Muscle of leg (tissue), 16 donors: ENCODE measurements at places on chromosomes 2 and 18. TPM values are rescaled to one million over a fixed set of nuclear protein-coding genes. Genes with fewer than 3 reads are reported as not detected.

DNA sequence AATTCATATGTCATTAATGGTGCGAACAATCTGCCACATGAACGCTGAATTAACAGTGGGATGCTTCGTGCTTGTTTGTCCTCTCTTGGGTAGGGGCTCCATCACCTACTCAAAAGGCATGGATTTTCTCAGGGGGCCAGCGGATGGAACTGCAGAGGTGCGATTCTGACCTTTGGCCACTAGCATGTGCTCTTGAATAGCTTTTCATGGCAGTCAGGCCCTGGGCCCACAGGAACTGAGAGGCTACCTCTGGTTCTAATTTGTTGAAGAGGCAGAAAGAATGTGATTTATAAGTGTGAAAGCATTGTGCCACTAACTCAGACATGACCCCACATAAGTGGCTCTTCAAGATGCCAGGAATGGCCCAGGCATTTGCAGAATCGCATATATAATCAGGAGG is 283.2 kb downstream of the INSIG2 start:
- DNase-seq: peak; percentile 56

- no peak for DNase-seq
Observed at GRCh38 chr18:46559946-46560670, 96.9 kb downstream of the LOXHD1 start.

- DNase-seq: no peak
Observed at GRCh38 chr18:6363216-6363615, 51.5 kb downstream of the L3MBTL4 start.

DNA sequence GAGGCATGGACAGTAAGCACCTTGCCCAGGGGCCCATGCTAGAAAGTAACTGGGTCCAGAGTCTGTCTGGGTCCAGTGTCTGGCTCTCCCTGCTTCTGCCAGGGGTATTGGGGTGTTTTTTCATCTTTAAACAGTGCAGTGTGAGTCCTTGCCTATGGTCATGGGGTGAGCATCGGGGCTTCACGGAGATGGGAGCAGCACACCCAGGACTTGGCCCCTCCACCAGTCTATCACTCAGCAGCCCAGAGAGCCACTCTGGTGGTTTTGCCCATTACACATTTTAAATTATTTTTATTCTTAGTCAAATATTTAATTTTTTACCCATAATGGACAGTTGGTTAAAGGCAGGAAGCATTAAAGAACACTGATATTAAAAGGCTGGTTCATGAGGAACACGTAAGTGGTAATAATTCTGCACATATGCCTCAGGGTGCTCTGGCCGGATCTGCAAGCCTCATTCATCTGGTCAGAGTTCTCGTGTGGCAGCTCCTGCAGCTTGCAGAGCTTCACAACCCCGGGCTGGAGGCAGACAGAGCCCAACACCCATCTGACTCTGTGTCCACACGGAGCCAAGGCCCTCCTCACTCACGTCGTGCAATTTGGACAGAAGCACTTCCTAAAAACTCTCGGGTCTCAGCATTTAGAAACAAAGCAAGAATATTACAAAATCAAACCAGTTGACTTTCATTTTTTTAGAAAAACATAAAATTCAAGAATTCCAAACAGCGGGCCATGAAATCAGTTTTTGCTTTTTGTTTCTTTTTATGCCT is 204.1 kb downstream of the CTIF start:
- peak; percentile 88 for DNase-seq

GRCh38 chr2:9830685-9831410 is 12.4 kb upstream of the TAF1B start:
- DNase-seq: no peak

The LAMA3 gene
- total RNA-seq: 6.3 TPM

The PRADC1 gene
- total RNA-seq: 41.0 TPM

The MAP3K20 gene
- 77.3 TPM for total RNA-seq

The COL4A3 gene
- under 0.01 TPM for total RNA-seq

The UGT1A5 gene
- not detected for total RNA-seq
